Thoracic aorta endothelial cell (primary cell): ENCODE measurements at places on chromosomes 13 and 19. TPM values are rescaled to one million over a fixed set of nuclear protein-coding genes. Genes with fewer than 3 reads are reported as not detected.

The BEST2 gene
- not detected in 2 replicates for total RNA-seq

The CBARP gene
- total RNA-seq = 3.1 and 3.8 TPM in 2 replicates

The STARD13 gene
- 29.0 and 42.8 TPM in 2 replicates for total RNA-seq

The FAM83E gene
- total RNA-seq = 0.27 and 0.57 TPM in 2 replicates

The FNDC3A gene
- total RNA-seq = 83.0 and 90.6 TPM in 2 replicates

The CERS4 gene
- total RNA-seq = 2.0 and 2.4 TPM in 2 replicates

The RXFP2 gene
- not detected in 2 replicates for total RNA-seq

The NAPSA gene
- not detected in 2 replicates for total RNA-seq

The SULT2B1 gene
- total RNA-seq = not detected in 2 replicates

The POSTN gene
- total RNA-seq = 18.7 and 291 TPM in 2 replicates
